ENCODE measurements at places on chromosomes 1 and 21.

- no peak for DNase-seq
These were observed 33.2 kb upstream of the SAMD13 start for GRCh38 chr1:84268346-84268745.

DNA sequence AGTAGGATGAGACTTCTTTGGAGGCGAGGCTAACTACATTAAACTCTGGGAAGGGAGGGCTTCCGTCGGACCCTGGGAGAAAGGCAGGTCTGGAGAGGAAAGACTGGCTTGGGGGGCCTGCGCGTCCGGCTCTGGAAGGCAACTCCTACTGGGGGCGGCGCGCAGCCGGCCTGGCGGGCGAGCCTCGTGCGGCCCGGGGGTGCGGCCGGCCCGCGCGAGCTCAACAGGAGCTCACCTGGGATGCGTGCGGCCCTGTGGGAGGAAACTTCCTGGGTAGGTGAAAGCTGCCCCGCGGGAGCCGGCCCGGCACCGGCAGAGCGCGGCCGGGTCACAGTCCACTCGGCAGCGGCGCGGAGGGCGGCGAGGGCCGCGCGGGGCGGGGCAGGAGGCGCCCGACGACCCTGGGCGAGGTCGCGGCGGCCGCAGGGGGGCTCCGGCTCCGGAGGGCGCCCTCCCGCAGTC is 449 bp downstream of the EPS15 start:
- peak; percentile 46 for DNase-seq

- no peak for DNase-seq
These were observed 24.6 kb upstream of the ADARB1 start for GRCh38 chr21:45049714-45050344.

GRCh38 chr1:60463786-60464185 is 390.2 kb upstream of the C1orf87 start:
- DNase-seq: no peak

DNA sequence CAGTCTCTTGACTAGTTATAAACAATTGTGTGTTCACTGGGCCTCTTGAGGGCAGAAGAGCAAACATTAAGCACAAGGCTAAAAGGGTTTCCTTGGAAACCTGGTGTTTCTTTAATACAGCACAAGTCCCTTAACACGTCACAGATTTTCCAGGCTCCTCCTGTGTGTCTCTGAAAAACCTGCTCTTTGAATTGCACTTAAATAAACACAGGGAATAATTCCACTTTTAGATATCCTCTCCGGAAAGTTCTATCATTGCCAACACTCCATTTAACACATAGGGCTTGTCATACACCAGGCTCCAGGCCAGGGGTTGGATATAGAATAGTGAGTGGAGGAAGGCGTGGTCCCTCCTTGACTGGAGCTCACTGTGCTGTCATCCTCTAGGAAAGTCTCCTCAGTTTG is 442.6 kb downstream of the DSCAM start:
- no peak for DNase-seq

GRCh38 chr1:194538453-194538852 is 1352.0 kb upstream of the B3GALT2 start:
- DNase-seq: no peak

- DNase-seq: peak; percentile 91
These were observed 20.7 kb upstream of the LGALS8 start for GRCh38 chr1:236502972-236503639.

DNA sequence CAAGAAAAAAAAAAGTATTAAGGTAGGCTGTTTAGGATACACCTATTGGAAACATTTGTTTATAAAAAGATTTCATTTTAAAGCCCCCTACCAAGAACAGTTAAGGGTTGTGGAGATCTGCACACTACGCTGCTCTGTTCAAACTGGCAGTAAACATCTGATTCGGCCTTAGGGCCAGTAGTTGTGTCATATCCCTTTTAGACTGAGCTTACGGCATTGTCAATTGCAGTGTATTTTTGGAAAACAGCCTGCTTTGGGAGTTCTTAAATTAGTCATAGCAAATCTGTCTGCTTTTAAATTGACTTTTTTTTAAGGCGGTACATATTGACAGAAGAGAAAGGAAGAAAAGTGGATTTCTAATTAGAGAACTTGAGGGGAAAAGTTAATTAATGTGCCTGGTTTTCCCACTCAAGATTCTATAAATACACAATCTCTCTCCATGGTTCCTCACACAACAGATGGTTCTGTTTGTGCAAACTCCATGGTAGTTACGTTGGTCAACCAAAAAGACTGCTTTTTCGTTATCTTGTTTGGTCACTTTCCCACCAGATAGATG is 1.7 kb upstream of the ELK4 start:
- no peak for DNase-seq

Data from HepG2 (cell line).